Activated CD8-positive, alpha-beta memory T cell treated with anti-CD3 and anti-CD28 coated beads, Interleukin-2, amount 10 ng/mL, durations not matched to agents 7 days and 5 days (primary cell): ENCODE measurements at places on chromosomes 5 and 9. TPM values are rescaled to one million over a fixed set of nuclear protein-coding genes. Genes with fewer than 3 reads are reported as not detected.
A peak's percentile ranks its signal among the peaks of the same experiment; 100 is the strongest.

DNA sequence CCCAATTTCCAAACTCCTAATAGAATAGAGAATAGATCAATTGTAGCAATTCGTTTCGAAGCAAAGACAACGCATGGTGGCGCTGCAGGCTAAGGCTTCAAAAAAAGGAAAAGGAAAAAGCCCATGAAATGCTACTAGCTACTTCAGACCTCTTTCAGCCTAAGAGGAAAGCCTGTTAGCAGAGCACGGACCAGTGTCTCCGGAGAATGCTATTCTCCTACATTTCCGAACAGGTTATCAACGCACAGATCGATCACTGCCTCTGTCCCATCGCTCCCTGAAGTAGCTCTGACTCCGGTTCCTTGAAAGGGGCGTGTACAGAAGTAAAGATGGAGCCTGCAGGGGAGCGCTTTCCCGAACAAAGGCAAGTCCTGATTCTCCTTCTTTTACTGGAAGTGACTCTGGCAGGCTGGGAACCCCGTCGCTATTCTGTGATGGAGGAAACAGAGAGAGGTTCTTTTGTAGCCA, at the start of gene PCDHB15:
TSS of gene PCDHB15 (plus strand) at position 146 of the 468 bp plus-strand sequence. CDS start at position 330, 184 bp downstream.
- peaks cover 2% of the 10 kb centered on the region for H3K27me3 ChIP-seq
- DNase-seq = no peak
- peaks cover 4% of the 10 kb centered on the region for H3K36me3 ChIP-seq
- no peak within 1 kb of the TSS for H3K27ac ChIP-seq
- H3K4me3 ChIP-seq = no peak within 1 kb of the TSS
- no peaks in the 10 kb centered on the region for H3K4me1 ChIP-seq

- H3K27ac ChIP-seq = no peak overlapping the region
- peaks cover 19% of the 10 kb centered on the region for H3K4me1 ChIP-seq
- H3K36me3 ChIP-seq = no peaks in the 10 kb centered on the region
- DNase-seq = no peak
- no peaks in the 10 kb centered on the region for H3K27me3 ChIP-seq
Observed at GRCh38 chr5:68196876-68197275, 18.7 kb upstream of the PIK3R1 start.

CCDC187 gene
- not detected for total RNA-seq

GRCh38 chr9:131603711-131604439, 58.6 kb downstream of the PRRT1B start:
- peaks cover 40% of the 10 kb centered on the region for H3K36me3 ChIP-seq
- DNase-seq = no peak
- no peaks in the 10 kb centered on the region for H3K27me3 ChIP-seq
- no peaks in the 10 kb centered on the region for H3K4me1 ChIP-seq
- no peak overlapping the region for H3K4me3 ChIP-seq
- peak overlapping the region; percentile 22 for H3K27ac ChIP-seq

ORM2 gene
- total RNA-seq = not detected
